Liver (tissue), 10 donors: ENCODE measurements at places on chromosomes 7 and 10. TPM values are rescaled to one million over a fixed set of nuclear protein-coding genes. Genes with fewer than 3 reads are reported as not detected.

Gene CLIP2
- total RNA-seq: 3.4 TPM

GRCh38 chr10:130022511-130023299, 58.6 kb upstream of the EBF3 start:
- no peak for DNase-seq

GRCh38 chr7:144474800-144475615, 71.5 kb upstream of the NOBOX start:
- no peak for DNase-seq

Gene KCNIP2
- total RNA-seq: 0.98 TPM

GRCh38 chr7:37411444-37412034, 37.1 kb downstream of the ELMO1 start:
- DNase-seq: no peak

DNA sequence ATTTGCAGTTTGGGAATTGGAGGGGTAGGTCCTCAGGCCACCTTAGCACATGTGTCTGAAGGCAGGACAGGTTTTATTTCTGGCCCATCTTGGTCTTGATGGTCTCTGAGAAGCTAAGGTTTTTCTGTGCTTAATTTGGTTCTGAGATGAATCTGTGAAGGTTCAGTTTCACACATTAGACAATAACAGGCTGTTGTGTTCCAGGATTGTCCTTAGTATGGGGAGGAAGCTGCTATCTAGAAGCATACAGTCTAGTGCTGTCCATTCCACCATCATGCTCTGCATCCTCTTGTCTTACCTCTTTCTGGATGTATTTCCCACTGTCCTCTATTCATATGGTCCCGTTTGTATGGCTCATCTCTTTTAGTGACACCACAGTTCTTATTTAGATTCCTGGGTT, 7.1 kb downstream of the UBE2D1 start:
- DNase-seq: no peak

DNA sequence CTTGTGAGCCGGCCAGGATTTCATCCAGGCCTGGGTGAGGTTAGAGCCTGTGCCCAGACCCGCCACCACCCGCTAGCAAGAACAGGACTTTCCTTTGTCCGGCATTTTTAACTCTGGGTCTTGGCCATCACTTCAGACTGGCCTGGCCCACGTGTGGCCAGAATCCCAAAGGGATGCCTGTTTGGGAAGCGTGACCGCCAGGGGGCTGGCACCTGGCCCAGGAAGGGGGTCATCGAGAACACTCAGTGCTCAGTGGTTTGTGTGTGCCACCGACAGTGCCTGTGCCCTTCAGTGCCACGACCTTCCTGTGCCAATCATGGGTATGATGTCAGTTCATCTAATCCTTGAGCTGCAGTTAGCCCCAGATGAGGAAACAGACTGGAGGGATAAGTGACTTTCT, 85.0 kb downstream of the ZMIZ1 start:
- no peak for DNase-seq

GRCh38 chr10:54710918-54711317, 90.1 kb downstream of the PCDH15 start:
- no peak for DNase-seq

DNA sequence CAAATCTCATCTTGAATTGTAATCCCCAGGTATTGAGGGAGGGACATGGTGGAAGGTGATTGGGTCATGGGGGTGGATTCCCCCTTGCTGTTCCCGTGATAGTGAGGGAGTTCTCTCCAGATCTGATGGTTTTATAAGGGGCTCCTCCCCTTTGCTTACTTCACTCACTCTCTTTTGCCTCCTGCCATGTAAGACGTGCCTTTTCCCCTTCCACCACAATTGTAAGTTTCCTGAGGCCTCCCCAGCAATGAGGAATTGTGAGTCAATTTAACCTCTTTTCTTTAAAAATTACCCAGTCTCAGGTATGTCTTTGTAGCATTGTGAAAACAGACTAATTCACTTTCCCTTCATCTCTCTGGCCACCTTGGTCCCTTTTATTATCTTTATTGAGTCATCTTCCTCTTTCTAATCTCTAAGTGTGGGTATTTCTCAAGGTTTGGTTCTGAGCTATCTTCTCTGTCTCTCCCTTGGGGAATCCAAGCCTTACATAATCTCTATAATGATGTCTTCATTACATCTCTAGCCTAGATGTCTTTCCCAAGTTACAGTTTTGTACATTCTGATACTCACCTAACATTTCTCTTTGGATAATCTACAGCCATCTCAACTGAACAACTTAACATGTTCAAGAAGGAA, 99.1 kb upstream of the JCAD start:
- DNase-seq: no peak

GRCh38 chr7:150787321-150788281, 12.6 kb downstream of the TMEM176B start:
- DNase-seq: no peak

- no peak for DNase-seq
Measured at GRCh38 chr10:32381165-32381564, 34.2 kb upstream of the EPC1 start.

DNA sequence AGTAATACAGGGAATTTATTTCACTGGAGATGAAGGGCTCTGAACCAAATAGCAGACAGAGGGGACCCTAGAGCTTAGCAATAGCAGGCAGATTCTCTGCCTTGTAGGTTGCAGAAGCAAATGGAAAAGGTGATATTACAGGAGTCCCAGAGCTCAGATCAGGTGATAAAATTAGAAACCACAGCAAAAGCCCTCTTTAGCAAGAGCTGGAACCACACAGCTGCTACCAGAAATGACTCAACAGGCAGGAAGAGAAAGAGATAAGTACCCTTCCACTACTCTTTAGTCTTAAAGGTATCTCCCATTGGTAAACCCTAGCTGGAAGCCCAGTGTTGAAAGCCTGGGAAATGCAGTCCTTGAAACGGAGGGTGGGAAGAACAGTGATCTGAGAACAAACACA, 535.6 kb upstream of the GHITM start:
- no peak for DNase-seq

DNA sequence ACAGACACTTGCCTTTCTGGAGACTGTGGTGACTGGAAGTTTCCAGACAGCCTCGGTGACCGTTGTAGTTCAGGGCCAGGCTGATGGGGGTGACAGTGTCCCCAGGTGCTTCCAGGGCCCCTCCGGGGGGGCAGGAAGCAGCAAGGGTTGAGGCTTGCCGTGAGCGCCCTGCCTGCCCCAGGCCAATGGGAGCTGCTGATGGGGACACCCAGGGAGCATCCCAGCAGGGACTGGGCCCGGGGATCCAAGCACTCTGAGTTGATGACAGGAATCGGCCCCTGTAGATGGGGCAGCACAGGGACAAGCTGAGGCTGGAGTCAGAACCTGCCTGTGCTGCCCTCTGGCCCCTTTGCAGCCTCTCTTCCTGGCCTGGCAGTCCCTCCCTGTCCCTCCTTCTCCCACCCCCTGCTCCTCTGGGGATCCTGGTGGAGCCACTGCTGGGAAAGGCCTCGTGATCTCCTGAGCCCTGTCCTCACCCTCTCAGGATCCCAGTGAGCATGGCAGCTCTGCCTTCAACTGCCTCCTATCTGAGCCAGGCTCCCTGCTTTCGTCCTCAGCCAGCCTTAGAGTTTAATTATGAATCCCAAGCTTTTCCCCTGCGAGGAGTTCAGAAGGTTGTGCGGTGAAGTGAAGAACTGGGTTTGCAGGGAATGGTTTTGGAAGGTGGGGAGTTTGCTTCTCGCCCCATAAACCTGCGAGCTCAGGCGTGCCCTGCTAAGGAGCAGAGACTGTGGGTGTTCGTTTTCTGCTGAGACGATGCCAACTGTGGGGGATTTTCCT, 84.7 kb downstream of the ADCY1 start:
- peak; percentile 29 for DNase-seq

Gene HYAL4
- not detected for total RNA-seq

- no peak for DNase-seq
Measured at GRCh38 chr10:285216-285615, 150.0 kb downstream of the ZMYND11 start.

DNA sequence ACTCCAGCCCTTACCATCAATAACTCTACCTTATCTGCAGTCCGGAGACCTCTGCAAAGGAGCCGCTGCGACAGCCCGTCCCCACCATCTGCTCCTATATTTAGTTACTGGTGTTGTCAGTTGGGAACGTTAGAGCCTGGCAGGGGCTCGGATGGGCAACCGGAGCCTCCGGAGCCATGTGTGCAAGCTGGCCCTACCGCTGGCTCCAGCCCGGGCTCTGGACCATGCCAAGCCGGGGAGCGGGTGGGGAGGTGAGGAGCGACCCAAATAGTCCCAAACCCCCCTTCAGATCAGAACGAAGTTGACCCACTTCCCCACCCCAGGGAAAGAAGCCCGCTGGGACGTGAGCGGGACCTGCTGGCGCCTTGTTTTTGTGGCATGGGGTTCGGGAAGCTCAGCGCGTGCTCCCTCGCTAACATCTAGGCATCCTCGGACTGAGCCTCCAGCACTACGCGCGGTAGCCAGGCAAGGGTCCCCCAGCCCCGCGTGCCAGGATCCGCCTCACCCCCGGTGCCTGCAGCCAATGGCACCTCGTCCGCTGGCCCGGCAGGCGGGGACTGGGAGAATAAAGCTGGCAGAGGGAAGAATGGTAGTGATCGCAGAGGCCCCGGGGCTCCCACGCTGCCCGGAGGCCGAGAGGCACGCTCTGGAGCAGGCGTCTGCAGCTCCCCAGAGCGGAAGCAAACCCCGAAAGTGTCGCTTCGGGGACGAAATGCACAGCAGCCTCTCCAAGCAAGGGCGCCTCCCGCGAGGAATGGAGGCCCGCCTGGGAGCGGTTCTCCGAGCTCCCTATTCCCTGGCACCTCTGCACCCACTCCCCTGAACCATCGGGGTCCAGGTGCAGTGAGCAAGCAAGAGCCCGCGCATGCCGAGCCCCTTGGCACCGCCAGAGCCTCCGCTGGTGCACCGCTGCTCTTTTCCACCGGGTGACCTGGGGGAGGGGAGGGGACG, 679 bp downstream of the LRRC20 start:
- DNase-seq: peak; percentile 45

- DNase-seq: no peak
Measured at GRCh38 chr7:13151978-13152377, 464.5 kb downstream of the ARL4A start.

DNA sequence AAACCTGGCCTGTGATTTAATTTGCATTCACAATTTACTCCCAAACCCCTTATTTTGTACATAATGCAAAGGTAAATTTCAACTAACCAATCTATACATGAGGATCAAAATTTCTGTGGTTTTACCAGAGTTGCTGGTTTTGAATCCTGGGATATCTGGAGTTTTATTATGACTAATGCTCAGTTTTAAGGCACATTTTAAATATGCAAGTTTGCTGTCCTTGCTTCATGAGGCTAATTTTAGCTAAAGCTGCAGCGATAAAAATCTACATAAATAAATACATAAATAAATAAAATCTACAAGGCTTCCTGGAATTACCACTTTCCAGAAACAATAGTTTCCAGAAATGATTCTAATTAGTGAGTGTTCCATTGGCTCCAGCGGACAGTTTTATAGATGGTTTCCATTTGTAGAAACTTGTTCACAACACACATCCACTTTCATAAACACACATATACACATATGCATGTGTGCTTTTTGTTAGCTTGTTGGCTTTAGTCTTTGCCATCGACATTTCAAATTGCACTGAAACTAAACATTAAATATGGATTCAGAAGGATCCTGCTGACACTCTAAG, 339.5 kb upstream of the NRP1 start:
- no peak for DNase-seq

Gene SPDYE2
- total RNA-seq: 0.08 TPM

GRCh38 chr7:3043544-3044371, at the start of gene CARD11:
TSS of gene CARD11 (minus strand) at chr7:3043867. CDS start at chr7:2958506, 85,361 bp downstream.
- DNase-seq: no peak

DNA sequence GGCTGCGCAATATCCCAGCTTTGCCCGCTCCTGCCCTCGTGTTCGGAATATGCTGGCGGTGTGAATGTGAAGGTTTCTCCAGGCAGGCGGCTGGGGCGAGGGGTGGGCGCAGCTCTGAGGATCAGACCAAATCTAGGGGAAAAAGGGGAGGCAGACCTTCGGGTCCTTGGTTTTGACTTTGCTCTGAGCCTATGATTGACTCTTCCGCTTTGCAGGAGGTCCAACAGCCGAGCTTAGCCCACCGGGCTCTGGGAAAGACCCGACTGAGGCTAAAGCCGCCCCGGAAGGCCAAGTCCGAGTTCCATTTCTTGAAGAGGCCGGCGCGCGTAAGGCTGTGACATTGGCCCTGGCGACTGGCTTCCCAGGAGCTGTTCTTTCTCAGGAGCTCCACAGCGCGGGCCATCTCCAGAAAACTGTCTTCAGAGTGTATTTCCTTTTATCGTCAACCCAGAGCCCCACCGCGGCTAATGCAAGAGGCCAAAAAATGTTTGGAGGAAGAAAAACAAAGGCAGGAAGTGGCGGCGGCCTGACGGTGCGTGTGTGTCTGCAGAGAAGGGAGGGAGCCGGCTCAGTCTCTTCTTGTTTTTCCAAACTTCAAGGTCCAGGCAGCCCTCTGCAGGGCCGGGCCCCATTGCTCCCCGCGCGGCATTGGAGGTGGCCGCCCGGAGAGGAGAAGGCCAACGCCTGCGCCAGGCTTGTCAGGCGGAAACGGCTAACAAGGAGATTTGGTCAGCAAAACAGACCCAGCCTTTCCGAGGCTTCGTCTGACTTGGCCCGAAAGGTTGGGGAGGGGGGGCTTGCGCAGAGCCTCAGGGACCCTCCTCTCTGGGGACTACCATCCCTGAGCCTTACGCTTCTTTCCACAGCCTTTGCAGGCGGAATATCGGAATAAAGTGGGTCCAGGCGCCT, 3.6 kb upstream of the HOXA11 start:
- no peak for DNase-seq

GRCh38 chr10:79044036-79044632, 24.6 kb upstream of the ZMIZ1 start:
- no peak for DNase-seq

Gene CFAP69
- total RNA-seq: 4.0 TPM

DNA sequence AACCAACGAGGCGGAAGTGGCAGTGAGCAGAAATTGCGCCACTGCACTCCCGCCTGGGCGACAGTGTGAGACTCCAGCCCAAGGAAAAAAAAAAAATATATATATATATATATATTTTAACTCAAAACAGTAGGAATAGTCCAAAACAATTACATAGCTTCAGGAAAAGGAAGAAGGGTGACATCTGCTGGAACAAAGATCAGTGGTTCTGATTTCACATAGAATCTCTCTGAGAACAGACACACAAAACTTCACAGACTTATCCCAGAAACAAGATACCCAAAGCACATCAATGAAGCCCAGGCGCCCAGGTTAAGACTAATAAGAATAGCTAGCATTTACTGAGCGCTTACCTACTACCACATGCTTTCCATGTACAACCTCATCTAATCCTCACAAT, 45.0 kb downstream of the DNMBP start:
- no peak for DNase-seq

DNA sequence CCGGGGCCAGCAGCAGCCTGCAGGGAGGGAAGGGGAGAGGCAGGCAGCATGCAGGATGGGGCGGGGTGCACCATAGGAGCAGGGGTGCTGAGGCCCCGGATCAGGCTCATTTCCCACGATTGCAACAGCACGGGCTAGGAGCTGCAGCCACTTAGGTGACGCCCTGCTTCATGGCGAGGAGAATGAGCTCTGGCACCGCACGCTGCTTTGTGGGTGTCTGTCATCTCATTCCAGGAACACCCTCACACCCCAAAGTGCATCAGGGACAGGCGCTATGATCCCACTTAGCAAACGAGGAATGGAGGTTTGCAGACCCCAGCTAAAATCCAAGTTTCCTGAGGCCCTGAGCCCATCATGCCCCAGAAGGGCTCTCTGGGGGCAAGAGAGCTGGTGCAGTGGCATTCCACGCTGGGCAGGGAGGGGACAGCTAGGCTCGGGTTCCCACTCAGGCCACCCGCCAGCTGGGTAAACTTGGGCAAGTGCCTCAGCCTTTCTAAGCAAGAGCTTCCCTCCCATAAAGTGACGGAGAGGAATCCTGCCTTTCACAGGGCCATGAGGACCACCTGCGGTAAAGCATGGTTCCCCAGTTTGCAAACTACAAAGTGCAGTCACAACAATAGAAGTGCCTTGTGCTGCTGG, 9.3 kb downstream of the KCNH2 start:
- no peak for DNase-seq

GRCh38 chr7:91674470-91674869, 206.0 kb downstream of the MTERF1 start:
- no peak for DNase-seq
